Activated CD8-positive, alpha-beta T cell treated with anti-CD3 and anti-CD28 coated beads, Interleukin-2, amount 10 ng/mL, durations not matched to agents 7 days and 5 days (primary cell): ENCODE measurements at places on chromosomes 4 and X.

GRCh38 chr4:4418676-4419390 is 31.9 kb downstream of the NSG1 start:
- DNase-seq = no peak

DNA sequence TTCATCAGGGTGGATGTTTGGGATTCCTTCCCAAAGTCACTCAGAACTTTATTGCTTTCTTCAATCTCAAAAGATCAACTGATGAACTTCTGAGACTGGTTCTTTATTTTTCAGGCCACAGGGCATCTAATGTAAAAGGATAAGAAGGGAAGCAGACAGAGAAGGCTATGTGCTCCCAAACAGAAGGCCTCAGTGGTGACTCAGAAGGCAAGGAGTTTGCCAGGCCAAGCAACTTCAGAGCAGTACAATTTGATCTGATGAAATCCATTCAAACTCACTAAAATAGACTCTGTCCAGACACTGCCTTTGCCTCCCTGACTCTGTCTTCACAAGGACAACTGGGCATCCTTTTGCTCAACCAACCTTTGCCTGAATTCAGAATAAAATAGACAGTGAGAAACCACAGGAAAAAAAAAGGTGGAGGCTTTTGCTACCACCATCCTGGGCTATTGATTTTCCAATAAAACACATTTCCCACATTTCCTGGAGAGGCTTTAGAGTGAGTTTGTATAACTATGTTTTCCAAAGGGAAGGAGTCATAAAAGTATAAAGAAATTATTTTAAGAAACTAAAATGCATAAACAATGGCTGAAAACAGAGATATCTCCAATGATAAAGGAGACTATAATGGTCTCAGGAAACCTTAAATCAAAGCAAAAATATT is 55.2 kb downstream of the ARHGEF6 start:
- DNase-seq = no peak

DNA sequence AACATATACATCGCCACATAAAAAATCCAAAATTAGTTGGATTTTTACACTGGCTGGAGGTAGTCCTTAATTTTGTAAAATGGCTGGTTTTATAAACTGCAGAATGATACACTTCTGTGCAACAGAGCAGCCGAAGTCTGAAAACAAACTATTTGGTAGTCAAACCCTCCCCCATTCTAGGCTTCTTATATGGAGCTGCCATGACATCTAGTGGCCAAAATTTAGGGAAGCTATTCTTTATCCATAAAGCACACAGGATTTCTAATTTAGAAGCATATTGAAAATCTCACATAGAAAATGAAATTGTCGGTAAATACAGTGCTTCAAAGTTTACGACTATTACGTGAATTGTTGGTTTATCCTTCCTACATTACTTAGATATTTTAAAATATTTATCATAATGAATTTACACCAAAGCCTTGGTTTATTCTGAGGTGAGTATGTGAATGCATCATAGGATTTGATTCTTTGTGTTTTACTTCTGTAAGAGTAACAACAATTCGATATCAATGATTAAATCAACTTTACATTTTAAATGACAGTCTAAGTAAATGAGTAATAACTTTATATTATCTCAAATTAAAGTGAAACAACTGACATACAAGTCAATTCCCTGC is 113.4 kb upstream of the FAM241A start:
- no peak for DNase-seq

DNA sequence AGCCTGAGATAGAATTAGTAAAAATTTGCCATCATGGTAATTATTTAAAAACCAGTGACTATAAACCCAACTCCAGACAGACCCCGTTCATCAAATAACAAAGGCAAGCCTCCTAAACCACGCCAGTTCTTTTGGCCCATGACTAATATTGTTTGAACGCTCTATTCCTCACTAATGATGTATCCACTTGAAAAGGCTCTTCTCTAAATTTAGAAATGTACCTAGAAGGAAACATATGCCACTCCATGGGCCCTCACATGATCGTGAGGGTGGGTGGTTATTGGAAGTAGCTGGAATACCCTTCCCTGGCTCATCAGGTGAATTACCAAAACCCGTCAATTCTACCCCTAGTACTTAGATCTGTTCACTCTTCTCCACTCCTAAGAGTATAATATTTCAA is 249.2 kb downstream of the COL25A1 start:
- DNase-seq = no peak

DNA sequence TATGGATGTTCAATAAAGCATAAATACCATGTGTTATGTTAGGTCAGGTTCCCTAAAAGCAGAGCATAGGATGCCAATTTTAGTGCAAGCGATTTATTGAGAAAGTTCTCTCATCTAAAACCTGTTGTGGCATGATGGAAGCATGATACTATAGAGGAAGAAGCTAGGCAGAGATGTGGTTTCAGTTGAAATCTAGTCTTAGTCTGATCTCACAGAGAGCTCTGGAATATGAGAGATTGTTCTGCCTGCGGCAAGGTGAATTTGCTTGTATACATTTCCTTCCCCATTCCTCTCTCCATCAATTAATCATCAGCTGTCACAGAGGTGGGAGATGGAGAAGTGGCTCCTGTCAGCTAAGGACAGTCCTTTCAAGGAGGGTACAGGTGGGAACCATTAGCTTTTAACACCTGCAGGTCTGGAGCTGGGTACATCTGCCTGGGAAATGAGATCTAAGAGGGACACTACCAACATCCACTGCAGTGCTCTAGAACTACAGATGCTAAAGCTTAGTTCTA is 252.4 kb downstream of the CFAP299 start:
- no peak for DNase-seq

DNA sequence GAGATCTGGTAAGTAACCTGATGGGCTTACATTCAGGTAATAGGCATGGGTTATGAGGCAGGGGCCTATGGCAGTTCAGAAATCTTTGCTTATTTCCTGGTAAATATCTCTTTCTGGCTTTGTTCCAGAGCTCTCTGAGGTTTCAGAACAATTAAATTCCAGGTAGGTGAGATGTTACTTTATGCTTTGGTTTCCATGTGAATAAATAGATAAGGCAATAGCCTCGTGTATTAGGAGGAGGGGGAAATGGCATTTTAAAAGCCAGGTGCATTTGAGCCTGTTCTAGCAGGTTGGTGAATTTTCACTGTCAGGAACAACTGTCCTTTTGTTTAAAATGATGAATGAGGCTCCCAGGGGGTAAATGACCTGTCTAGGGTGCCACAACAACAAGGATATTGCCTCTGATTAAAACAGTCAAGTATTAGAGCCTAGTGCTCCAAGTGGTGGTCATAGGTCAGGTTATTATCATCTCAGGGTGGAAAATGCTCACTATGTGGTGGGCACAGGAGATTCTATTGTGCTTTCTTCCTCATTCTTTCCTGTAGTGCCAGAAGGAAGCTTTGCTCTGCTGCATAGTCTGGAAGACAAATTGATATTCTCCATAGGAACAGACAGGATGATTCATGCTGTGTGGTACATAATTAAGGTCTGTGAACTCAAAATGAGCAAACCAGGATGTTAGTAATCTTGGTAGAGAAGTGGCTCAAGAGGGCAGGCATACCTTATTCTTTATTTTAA is 296.2 kb downstream of the INPP4B start:
- no peak for DNase-seq

- peak; percentile 78 for DNase-seq
Measured at GRCh38 chrX:69163936-69164741, 1.1 kb downstream of the PJA1 start.

DNA sequence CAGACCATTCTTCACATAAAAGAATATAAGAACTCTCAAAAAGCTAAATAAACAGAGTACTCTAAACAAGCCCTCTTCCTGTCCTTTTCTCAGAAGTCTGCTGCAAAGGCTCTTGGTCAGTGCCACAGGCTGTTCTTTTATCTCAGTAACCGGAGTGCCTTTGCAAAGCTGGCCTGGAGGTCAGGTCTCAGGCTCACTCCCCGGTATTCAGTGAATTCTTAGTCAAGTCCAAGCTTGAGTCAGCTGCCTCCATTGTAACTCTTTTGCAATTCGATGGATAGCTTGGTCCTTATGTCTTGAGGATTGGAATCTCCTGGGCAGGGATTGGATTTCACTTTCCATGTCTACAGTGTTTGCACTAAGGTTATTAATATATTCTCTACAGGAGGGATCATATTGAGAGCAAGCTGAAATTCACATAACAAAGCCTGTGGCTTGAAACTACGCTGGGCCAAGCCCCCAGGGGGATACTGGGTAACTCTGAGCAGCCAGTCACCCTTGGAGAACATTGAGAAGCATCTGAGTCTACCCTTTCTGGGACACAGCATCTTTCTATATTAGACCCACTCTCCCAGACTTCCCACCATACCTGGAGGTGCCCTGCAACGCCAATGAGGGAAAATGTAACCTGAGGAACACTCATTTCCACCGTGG is 10.0 kb upstream of the HS6ST2 start:
- DNase-seq = no peak

DNA sequence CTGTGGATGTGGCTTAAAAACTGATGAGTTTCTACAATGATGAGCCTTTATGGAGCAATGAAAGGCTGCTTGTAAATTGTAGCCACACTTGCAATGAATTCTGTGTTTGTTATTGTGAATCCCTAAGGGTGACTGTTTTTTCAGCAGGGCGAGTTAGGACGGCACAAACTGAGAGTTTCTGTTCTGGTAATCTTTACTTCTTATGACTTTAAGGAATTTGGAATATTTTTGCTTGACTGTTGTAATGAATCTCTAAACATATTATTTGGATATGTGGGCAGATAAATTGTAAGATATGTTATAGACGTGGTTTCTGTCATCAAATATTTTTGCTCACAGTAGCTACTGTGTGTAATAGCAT is 22.2 kb downstream of the RBPJ start:
- DNase-seq = no peak

DNA sequence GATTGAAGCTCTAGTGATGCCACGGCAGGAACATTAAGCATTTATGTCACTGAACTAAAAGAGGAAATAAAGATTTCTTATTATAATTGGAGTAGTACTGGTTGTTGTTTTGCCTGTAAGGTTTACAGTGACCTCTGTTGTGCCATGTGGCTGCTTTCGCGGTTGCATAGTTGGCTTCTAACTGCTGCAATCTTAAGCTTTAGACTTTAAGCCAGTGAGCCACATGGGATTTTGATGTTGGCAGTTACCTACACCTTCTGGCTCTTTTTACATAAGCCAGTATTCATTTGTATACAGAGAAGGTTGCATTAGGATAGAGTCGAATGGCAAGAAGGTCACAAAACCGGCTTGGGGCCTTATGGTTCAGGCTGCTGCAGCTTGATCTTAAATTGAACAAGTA is 1311.6 kb downstream of the RAPGEF2 start:
- no peak for DNase-seq

- no peak for DNase-seq
Measured at GRCh38 chr4:108775921-108776320, 13.1 kb upstream of the ETNPPL start.

DNA sequence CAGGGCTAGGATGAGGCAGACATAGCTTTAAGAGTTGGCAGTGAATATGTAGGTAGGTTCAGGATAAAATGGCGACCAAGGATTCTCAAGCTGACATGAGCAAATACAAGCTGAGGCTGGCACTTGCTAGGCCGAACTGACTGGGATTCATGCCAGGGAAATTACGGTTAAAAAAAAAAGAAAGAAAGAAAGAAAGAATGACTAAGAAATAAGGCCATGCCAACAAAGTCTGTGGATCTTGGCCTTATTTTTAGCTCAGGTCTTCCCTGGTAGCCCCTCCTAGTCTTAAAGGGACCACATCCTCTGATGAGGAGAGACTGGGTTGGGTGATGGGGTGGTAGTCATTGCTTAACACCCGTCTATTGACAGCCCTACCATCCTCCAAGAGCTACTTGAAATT is 64.4 kb upstream of the KLHL13 start:
- no peak for DNase-seq

GRCh38 chr4:76589872-76590797 is 155.1 kb downstream of the SHROOM3 start:
- DNase-seq = no peak

GRCh38 chrX:67050760-67051159 is 411.9 kb upstream of the EDA2R start:
- no peak for DNase-seq

DNA sequence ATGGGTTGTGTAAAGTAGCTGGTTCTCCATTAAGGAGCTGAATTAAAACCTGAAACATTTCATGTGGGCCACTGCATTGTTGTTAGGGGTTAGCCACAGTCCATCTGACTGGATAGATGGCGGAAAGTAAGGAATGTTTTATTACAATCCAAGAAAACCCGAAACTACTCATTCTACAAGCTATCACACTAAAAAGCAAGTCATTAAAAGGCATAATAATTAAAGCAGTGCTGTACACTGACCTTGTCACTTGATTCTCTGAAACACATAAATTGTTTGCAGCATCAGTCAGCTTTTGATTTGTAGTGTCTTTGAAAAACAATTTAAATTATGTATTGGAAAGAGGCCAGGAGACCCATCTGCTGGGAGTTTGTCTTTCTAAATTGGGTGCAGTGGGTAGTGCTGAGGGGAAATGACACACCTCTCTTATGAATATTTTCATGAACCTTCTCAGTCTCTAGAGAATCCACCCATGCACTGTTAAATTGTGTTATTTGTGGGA is 75.7 kb upstream of the ANK2 start:
- no peak for DNase-seq

DNA sequence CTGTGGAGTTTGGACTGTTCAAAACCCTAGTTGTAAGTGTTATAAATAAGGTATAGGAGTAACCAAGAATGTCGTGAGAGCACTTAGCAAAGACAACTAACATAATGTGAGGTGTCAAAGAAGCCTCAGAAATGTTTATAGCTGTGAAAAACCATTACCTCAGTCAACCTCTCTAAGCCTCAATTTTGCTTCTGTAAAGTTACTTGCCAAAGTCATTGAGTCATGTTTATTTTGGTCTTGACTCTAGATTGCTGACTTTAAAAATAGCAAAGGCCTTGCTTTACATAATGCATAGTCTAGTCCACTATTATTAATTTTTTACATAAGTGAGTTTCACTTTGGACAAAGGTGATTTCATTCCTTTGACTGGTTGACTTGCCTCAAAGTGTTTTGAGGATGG is 257.6 kb upstream of the CXXC4 start:
- DNase-seq = no peak

DNA sequence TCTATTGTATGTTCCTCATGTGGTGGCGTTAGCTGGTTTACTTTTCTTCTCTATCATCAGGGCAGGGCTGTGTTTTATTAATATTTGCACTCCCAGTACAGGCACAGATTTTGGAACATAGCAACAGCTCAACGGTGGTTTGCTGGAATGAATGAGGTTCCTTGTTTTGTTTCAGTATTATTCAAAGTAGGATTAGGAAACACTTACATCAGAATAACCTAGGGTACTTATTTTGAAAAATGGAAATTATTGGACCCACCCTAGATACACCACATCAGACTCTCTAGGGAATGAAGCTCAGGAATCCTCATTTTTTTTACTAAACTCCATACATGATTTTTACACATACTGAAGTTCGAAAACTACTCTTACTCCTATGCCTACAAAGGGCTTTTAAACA is 108.8 kb upstream of the ENPEP start:
- no peak for DNase-seq

DNA sequence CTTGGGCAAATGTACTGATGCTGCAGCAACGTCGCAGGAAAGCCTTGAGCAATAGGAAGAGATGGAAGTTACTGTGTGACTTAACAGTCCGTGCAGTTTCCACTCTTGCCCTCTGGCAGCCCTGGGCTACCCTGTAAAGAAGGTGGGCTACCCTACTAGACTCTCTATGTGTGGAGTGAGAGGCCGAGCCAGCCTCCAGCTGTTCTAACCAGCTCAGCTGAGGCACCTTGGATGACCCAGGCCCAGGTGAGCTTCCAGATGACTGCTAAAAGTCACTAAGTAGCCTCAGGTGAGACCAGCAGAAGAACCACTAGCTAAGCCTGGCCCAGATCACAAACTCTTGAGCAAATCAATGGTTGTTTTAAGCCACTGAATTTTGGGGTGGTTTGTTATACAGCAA is 34.9 kb upstream of the PPP2R2C start:
- no peak for DNase-seq
